ENCODE measurements at places on chromosomes 4 and X.

- no peak for DNase-seq
These were observed 7.6 kb downstream of the FAT4 start for GRCh38 chr4:125322366-125322730.

- no peak for DNase-seq
These were observed 44.5 kb upstream of the SCML1 start for GRCh38 chrX:17692709-17693346.

GRCh38 chr4:5636766-5637670, 71.3 kb downstream of the EVC2 start:
- no peak for DNase-seq

DNA sequence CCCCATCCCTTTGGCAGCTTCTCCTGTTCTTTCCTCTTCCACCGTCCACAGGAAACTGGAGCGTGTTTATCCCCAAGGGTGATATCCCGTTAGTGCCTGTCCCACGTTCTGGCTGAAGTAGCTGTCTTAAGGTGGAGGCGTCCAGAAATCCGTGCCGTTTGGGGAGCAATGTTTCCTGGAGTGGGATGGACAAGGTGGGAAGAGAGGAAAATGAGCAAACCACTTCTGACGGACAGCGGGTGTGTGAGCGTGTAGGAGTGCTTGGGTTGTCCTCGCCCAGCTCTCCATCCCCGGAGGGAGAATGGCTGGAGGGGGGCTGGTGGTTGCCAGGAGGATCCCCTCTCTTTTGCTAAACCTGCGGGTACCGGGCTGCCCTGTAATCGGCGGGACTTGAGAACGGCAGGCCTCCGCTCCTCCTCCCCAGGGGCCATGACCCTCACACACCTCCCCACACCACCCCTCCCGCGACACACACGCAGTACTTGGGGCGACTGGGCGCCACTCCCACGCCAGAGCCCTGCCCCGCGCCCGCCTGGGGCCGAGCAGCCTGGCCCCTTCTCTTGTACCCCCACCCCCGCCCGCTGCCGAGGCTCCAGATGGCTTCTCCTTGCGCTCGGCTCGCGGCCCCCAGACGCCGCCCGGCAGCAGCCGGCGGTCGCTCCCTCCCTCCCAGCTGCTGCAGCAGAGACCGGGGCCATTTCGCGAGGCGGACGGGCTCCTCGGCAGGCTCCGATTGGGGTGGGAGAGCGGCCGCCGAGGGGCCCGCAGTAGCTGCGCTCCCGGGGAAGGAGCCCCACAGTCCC, 13.9 kb upstream of the PRDM8 start:
- DNase-seq: peak; percentile 48

GRCh38 chr4:26325191-26325590, 4.4 kb downstream of the RBPJ start:
- DNase-seq: no peak

DNA sequence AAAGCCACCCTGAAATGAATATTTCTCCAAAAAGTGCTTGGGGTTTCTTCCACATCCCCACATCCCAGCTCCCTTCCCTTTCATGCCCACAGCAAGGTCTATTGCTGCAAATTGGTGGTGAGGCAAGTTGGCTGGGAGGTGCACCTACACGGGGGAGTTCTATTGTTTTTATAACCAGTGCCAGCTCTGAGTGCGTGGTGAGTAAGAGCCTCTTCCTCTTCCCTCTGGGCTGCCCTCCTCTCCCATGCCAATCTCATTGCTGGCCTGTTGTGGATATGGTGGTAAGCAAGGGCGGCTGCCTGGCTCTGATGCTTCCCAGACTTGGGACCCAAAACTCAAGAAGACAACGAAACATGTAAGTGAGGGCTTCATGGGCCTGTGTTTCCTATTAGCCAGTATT, 204.3 kb downstream of the SHROOM3 start:
- no peak for DNase-seq

DNA sequence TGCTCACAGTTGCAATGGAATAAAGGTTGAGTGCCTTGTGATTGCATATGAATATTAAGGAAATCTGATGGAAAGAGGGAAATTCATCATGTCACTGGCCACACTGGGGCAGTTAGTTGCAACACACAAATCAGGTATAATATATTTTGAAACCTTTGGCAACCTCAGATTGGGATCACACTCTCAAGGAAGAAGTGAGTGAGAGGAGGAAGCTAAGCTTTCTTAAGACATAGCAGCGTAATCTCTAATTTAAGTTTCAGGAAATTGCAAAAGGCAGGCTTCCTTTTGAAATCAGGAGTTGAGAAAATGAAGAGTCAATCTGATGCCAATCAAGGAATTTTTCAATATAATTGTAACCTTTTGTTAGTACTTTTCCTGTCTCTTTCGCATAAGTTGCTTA, 12.3 kb upstream of the CLTRN start:
- DNase-seq: no peak

- DNase-seq: no peak
These were observed 54.0 kb downstream of the TBC1D9 start for GRCh38 chr4:140702096-140702757.

DNA sequence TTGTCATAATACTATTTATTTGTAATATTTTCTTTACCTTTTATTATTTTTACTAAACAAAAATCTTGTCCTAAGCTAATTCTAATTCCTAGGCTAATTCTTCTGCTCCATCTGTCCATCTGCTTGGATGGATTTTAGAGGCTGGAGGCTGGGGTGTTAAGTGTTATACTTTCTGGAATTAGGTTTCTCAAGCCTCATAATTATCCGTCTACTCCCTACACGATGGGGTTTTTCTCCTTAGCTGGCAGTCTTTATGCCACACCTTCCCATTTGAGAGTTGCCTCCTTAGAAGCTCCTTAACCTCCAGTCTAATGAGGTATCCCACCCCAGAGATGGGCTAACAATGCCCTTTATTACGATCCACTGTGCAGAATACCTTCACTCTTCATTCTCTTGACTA, 37.6 kb upstream of the LGI2 start:
- no peak for DNase-seq

GRCh38 chr4:82680834-82681233, 117.8 kb downstream of the SCD5 start:
- DNase-seq: no peak

GRCh38 chrX:54695816-54696487, 102.1 kb downstream of the ITIH6 start:
- DNase-seq: no peak

DNA sequence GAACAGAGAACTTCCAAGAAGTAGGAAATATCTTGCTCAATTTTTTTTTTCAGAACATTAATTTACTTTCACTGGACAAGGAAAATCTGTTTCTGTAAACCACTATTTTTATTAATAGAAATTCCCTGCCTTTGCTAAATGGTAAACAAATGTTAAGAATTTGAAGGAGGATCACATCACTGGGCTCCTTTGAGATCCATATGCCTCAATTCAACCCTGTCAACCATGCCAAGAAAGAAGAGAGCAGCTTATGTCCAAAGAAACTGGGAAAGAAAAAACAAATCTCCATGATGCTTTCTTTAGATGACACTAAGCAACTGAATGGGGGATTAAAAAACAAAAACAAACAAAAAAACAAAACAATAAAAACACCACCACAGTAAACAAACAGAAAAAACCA, 47.7 kb downstream of the LNX1 start:
- DNase-seq: no peak

GRCh38 chr4:154743683-154744340, at the start of gene LRAT:
LRAT (plus strand) TSS chr4:154744000; CDS start chr4:154744327, 327 bp downstream.
- peak; percentile 18 for DNase-seq

Data from activated CD8-positive, alpha-beta memory T cell treated with anti-CD3 and anti-CD28 coated beads, Interleukin-2, amount 50 U/mL, for 4 hours (primary cell).